ENCODE measurements at places on chromosomes 7 and 10.

- no peak for DNase-seq
Observed at GRCh38 chr10:100340948-100341847, 5.8 kb upstream of the SCD start.

- DNase-seq: no peak
Observed at GRCh38 chr10:97499561-97500296, 1.0 kb downstream of the UBTD1 start.

GRCh38 chr10:50565301-50566083, 58.3 kb downstream of the SGMS1 start:
- no peak for DNase-seq

- no peak for DNase-seq
Observed at GRCh38 chr10:89750441-89750840, 49.1 kb downstream of the KIF20B start.

GRCh38 chr7:133395551-133395950, 142.7 kb downstream of the EXOC4 start:
- DNase-seq: no peak

GRCh38 chr7:6279341-6279740, 6.9 kb upstream of the CYTH3 start:
- no peak for DNase-seq

GRCh38 chr7:51079494-51079893, 237.1 kb downstream of the COBL start:
- DNase-seq: no peak
